Stimulated activated CD8-positive, alpha-beta memory T cell treated with anti-CD3 and anti-CD28 coated beads, Interleukin-4, amount 100 ng/mL, for 4 hours (primary cell): ENCODE measurements at places on chromosomes 4 and X.

DNA sequence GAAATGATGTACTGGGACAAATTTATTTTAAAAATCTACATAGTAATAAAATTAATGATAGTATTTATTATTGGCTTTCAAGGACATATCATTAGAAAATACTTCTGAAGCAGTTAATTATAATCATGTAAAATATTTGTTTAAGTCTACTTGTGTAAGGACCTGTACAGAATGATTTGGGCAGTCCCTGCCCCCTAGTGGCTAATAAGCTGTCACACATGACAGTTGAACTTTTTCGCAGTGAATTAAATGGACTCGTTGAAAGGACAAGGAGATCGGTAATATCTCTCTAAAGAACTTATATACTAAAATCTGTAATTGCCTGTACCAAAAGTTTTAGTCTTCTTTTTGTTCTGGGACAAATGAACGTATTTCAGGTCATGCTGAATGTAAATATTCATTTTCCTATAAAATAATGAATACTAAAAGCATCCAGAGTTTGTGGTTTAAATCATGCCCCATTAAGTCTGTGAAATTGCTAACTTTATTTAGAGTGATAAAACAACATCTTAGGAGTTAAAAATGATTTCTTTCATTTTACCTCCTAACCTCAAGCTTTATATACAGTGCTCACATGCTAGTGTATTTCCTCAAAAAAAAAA is 13.6 kb downstream of the EXOC1 start:
- no peak for DNase-seq

DNA sequence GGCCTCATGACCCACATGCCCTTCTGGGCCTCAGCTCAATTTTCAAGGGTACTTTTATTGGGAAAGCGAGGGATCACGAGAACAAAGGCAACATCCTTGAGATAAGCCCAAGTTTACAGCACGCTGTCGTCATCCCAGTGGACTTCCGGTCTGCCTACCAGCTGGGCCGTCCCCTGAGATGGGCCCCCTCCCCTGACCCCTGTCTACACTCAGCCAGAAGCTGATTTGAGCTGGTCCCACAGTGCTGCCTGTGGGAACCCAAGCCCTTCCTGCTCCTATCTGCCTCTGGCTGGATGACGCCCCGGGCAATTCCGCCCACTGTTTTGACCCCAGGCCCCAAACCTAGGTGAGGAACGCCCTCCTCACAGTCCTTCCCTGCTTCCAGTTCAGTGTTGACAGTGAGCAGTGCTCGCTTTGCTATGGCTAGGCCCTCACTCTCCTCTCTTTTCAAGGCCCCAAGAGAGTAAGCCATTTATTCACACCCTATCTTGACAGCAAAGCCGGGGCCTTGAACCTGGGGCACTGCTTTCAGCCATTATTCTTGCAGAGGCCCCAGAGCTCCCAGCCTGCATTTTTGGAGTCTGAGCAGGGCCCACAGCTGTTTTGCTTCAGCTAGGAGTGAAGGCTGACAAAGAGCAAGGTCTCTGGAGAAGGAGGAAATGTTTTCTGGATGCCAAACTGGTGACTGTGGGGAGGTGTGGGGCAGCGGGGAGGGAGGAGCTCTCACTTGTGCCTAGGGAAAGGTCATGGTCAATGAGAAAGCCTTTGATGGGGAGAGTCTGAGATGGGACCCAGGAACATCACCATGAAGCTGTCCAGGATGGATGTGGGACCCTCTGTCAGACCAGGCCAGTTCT is 164.6 kb upstream of the BCOR start:
- no peak for DNase-seq

DNA sequence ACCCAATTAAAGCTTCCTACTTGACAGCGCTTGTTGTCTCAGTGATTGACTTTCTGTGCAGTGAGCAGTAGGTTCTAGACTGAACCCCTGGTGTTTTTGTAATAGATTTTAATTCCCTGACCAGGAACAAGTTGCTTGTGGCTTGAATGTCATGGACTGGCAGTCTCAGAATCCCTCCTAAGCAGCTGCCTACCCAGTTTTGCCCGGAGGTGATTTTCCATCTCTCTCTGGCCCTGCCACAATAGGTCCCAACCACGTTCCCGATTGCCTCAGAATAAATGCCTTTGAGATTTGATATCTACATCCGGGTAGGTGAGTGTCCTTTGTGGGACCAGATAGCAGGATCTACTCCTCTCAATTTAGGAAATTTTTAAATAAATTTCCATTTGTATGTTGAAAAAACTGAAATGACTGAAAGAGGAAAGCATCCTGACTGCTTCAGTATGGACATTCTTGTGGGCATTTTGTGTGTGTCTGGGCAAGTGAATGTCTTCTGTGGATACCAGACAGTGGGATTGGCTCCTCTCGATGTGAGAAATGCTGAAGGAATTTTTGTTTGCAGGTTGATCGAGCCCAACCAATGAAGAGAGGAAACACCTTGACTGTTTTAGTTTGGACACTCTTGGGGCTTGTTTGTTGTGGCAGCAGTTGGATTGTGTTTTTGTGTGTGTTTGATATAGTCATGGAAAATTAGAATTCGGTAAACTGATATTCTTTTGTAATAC is 1607.4 kb downstream of the C4orf33 start:
- DNase-seq, result no peak

- no peak for DNase-seq
Observed at GRCh38 chr4:74742185-74742584, 52.1 kb downstream of the BTC start.

GRCh38 chrX:130831347-130831722 is 71.7 kb downstream of the ENOX2 start:
- no peak for DNase-seq

GRCh38 chrX:74423289-74423998 is 2.2 kb downstream of the SLC16A2 start:
- DNase-seq, result no peak

DNA sequence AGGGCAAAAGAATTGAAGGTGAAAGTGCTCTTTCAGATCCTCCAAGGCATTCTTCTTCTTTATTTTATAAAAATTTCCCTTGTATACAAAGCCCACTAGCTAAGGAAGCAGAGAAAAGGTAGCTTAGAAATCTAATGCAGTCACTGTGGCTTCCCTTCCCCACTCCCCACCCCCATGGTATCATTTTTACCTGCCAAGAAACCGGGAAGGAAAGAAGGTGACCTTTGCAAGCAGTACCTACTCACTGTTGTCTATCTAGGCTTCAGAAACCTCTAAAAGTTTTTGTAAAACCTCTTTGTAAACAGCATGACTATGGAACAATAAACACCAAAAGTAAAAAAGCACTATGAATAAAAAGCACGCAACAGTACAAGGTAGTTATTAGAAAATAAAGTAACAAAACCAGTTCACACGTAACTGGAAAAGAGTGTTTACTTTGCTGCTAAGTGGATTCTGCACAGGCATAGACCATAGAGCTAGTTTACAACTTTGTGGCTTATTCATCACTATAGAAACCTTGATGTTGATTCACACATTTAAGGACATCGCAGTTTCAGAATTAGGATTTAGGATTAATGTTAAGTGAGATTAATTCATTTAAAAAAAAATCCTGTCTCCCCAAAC is 109.6 kb upstream of the FTHL17 start:
- no peak for DNase-seq

GRCh38 chr4:170272959-170273358 is 183.2 kb upstream of the AADAT start:
- DNase-seq, result no peak

DNA sequence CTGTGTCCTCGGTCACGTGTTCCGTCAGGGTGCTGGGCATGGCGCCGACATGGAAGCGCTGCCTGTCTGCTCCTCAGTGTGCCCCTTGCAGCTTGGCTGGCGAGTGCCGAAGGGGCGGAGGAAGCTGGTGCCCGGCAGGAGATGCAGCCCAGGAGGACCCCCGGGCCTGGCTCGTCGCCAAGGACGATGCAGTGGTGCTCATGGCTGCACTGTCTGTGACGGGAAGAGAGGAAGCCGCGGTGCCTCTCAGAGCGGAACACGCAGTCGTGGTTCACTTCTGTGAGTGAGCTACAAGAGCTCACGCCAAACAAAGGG is 38.1 kb downstream of the FGFRL1 start:
- DNase-seq, result no peak

DNA sequence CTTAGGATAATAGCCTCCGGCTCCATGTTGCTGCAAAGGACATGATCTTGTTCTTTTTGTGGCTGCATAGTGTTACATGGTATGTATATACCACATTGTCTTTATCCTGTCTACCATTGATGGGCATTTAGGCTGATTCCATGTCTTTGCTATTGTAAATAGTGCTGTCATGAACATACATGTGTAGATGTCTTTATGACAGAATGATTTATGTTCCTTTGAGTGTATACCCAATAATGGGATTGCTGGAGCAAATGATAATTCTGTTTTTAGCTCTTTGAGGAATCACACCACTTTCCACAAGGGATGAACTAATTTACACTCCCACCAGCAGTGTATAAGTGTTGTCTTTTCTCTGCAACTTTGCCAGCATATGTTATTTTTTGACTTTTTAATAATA is 4.6 kb downstream of the RAB33B start:
- DNase-seq, result no peak

- no peak for DNase-seq
Observed at GRCh38 chr4:41475402-41475801, 62.6 kb upstream of the LIMCH1 start.

DNA sequence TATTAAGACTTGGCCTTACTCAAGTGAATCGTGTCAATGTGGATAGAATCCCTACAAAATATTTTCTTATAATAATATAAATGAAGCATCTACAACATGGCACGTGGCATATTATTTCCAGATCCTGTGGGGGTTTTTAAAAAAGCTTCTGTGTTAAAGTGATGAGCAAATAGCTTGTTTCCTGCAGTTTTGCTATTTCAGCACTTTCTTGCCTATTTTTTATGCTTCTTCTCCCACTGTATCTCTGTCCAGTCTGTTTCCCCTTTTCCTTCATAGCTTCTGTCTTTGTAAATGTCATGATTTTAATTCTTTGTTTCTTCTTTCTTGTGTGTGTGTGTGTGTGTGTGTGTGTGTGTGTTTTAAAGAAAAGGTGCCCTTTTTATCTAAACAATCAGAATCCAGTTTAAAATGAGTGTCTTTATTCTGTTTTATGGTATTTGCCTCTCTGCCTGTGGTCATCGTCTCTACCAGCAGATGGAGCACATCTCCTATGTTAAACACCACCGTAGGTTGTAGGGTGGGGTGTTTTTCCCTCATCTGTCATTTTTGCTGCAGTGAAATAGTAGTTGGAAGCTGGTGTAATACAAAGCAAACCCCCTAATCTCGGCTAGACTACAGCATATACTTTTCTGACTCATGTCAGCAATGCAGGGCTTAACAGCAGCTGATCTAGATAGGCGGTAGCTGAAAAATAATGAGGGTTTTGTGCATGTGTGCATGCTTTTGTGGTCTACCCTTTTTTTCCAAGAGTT is 33.1 kb downstream of the FTHL17 start:
- no peak for DNase-seq

GRCh38 chrX:45233531-45233930 is 32.9 kb upstream of the DIPK2B start:
- DNase-seq, result no peak

DNA sequence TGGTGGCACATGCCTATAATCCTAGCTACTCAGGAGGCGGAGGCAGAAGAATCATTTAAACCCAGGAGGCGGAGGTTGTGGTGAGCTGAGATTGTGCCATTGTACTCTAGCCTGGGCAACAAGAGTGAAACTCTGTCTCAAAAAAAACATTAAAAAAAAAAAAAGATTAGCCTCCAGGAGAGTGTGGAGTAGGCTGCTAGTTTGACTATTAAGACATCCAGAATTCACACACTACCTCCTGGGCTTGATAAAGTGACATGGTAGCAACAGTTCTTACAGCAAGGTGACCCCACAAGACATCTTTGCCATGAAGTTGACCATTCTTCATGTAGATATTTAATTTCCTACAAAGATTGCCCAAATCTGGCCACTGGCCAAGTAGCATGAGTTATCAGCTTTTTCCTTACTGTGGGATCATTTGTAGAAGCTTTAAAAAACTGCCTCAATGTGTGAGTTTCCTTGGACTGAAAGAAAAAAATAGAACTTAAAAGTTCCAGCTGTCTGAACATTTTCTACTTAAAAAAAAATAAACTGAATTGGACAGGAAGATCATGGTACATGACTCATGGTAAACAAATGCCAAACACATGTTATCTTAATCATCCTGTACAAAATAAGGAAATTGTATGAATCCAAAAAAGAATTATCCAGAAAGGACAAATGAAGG is 35.3 kb upstream of the SPRY1 start:
- DNase-seq, result no peak

- no peak for DNase-seq
Observed at GRCh38 chr4:75398501-75398900, 115.7 kb downstream of the RCHY1 start.

DNA sequence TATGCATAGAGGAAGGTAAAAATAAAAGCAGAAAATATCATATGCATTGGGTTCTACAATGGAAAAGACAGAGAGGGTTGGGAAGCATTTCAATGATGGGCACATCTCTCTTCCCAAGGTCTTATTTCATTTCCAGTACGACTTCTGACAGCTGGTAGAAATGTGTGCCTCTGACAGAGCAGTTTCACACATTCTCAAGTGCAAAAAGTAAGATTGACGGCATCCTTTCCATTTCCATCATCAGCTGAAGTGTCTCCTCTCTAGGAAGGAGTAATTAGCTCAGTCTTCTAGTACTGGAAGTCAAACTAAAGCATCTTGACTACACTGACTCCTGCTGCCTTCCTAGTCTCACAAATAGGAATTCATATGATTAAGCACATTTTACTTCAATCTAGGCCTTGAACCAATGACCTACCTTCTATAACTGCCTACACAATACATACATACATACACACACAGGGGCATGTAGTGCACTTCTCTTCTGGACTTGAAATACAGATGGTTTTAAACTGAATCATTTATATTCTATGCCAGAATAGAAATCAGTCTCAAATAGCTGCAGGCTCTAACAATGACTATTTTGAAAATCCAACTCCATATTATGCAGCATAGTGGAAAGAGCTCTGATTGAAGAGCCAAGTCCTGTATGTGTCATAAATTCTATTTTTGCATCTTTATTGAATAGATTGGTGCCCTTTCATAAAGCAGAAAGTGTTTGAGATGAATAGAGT is 473.4 kb downstream of the INPP4B start:
- DNase-seq, result no peak

- DNase-seq, result no peak
Observed at GRCh38 chrX:40006106-40007017, 91.4 kb downstream of the BCOR start.

DNA sequence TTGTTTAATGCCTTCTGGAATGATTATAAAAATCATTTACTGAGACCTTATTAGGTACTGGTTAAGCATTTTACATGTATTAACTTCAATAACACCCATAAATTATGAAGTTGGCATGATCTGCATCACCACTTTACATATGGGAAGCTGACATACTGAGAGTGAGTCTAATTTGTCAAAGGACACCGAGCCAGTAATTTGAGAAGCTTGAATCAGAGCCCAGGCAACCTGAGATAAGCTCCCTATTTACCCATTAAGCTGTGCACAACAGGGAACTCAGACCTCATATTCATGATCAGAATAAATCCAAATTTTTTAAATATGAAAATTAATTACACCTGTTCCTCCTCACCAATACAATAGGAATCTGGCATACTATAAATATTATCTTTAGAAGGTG is 247.9 kb upstream of the EPHA5 start:
- no peak for DNase-seq

DNA sequence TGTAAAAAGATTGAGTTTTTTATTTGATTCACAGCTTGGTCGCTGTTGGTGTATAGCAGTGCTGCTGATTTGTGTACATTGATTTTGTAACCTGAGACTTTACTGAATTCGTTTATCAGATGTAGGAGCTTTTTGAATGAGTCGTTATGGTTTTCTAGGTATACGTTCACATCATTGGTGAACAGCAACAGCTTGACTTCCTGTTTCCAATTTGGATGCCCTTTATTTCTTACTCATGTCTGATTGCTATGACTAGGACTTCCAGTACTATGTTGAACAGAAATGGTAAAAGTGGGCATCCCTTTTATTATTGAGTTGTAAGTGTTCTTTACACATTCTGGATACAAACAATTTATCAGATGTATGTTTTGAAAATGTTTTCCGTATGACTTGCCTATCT is 76.0 kb downstream of the ADGRG4 start:
- DNase-seq, result no peak
